Renal cortex interstitium (tissue), 15 donors: ENCODE measurements at places on chromosomes 4 and X. TPM values are rescaled to one million over a fixed set of nuclear protein-coding genes. Genes with fewer than 3 reads are reported as not detected.

- no peak for DNase-seq
These were observed 11.7 kb downstream of the ALB start for GRCh38 chr4:73415807-73416238.

DNA sequence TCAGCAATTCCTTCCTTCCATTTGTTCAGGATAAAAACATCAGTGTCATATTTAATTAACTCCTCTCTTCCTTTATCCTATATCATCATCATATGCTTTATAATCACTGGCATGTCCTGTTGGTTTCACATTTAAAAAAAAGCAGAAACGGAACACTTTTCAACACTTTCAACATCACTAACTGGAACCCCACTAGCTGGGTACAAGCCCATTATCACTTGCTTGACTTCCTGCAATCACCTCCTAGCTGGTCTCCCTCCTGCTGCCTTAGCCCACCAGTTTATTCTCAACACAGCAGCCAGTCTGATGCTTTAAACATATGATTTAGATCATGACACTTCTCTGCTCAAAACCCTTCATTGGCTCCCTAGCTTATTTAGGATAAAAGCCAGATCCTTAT, 116.4 kb upstream of the LSM6 start:
- DNase-seq: no peak

- DNase-seq: no peak
These were observed 21.1 kb downstream of the FLNA start for GRCh38 chrX:154353172-154353843.

DNA sequence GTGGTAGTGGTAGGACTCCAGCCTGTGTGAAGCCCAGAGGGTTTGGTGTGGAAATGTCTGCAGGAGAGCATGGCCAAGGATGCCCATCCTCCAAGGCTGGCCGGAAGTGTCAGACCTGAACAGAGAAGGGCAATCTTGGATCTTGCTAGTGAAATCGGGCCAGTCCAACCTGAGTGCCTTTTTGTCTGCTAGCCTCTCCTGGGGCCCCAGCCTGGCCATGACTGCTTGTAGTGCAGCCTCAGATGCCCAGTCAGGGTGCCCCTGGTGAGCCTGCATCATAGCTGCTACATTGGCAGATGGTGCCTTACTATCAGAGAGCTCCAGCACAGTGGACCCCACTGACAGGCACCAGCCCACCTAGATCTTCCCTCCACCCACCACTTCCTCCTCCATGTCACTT, 99.3 kb upstream of the PCDH18 start:
- DNase-seq: no peak

GRCh38 chr4:145716661-145717200, 36.8 kb downstream of the C4orf51 start:
- DNase-seq: no peak

- DNase-seq: no peak
These were observed 7.6 kb downstream of the WFS1 start for GRCh38 chr4:6277139-6277802.

DNA sequence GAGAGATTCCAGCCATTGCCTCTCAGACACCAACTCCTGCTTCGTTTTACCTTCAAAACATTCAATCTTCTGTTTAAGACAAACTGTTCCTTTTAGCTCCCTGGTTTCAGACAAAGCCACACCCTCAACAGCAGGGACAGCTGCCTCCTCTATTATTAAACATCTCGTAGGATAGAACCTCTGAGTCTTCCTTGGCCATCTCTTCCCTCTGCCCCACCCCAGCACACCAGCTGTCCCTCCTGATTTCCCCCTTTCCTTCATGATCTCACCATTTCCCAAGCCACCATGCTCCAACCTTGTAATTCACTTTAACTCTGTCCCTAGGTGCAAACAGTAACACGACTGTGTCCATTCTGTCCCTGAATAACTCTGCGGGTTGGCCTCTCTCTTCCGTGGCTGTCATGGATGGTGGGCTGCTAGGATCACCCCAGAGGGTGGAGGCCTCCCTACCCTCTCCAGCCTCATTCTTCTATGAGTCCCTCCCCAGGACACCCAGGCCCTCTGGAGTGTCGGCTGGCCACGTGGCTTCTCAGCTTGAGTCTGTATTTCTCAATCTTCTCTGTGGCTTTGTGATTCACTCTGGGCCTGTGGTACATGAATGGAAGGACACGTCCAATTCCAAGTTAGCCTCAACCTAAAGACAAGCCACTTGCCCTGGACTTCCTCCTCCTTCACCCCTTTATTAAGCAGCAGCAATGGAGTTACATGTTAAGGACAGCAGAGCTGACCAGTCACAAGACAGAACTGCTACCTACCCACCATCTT, 349.9 kb downstream of the FBXW7 start:
- DNase-seq: no peak

DNA sequence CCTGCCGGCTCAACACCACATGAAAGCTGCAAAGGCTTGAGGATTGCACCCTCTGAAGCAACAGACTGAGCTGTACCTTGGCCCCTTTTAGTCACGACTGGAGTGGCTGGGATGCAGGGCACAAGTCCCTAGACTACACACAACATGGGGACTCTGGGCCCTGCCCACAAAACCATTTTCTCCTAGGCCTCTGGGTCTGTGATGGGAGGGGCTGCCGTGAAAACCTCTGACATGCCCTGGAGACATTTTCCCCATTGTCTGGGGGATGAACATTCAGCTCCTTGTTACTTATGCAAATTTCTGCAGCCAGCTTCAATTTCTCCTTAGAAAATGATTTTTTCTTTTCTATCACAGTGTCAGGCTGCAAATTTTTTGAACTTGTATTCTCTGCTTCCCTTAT, 123.5 kb upstream of the SMARCAD1 start:
- DNase-seq: no peak

GRCh38 chr4:113008716-113009115, 40.7 kb upstream of the ANK2 start:
- no peak for DNase-seq

PROM1 gene
- 49.1 TPM for polyA plus RNA-seq

GRCh38 chr4:180665481-180665880, 1577.7 kb upstream of the TENM3 start:
- no peak for DNase-seq

ARMCX2 gene
- polyA plus RNA-seq: 109 TPM

GRCh38 chr4:75605928-75606327, 24.4 kb downstream of the CDKL2 start:
- no peak for DNase-seq

- DNase-seq: no peak
These were observed 299.0 kb downstream of the KCNIP4 start for GRCh38 chr4:21649391-21650090.

DNA sequence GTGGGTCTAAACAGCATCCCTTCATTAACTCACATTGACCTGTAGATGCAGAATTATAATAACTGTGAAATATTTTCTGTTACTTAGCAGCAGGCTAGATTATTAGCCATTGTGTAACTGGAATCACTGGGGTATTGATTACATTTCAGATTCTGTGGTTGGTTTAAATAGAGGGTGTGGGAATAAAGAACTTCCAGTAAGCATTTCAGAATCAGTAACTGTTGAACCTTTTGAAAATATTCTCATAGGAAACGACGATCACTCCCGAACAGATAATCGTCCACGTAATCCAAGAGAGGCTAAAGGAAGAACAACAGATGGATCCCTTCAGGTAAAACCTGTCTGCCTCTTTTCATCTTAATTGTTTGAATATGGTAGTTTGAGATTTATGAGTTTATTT, 33.6 kb downstream of the FMR1 start:
- no peak for DNase-seq

- no peak for DNase-seq
These were observed 566 bp downstream of the ATP11C start for GRCh38 chrX:139932073-139932900.

DNA sequence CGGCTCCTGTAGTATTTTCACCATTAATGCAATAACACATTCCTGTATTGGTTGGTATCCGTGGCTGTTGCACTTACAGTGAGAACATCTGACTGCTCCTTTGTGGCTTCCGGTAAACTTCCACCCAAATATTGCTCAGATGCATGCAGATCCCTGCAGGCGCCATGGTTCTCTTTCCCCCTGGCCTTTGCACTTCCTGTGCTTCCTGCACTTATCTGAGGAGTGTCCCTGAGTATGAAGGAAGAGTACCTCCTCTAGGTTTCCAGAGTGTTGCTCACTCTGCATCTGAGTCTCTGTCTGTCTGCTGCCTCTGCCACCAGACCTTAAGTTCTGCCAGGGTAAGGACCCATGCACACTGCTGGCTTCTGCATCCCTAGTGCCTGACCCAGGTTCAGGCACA, 117.2 kb upstream of the SLC34A2 start:
- no peak for DNase-seq
